ENCODE measurements at places on chromosomes 3 and 15.

GRCh38 chr3:192907784-192908183 is 9.9 kb downstream of the MB21D2 start:
- DNase-seq, result no peak

- no peak for DNase-seq
Observed at GRCh38 chr3:96300743-96301142, 513.7 kb upstream of the EPHA6 start.

- no peak for DNase-seq
Observed at GRCh38 chr15:77716632-77717332, 84.1 kb upstream of the LINGO1 start.

DNA sequence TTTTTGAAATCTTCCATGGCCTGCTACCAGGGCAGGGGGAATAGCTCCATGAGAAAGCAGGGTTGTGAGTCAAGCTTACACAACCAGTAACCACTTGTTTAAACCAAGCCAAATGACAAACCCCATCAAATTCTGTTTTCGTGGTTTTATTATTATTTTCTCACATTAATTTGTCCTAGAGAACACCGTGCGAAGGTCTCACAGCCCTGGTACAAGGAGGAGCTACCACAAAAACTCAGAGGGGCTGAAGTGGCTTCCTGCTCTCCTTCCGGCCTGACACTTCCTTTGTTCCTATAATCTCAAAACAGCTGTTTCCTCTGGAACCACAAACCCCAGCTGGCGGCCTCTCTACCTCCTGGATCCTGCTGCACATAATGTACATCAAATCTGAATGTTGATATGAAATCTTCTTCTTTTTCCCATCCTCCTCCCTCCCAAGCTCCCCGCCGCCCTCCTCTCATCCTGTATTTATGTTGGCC is 375.9 kb downstream of the MCTP2 start:
- DNase-seq, result no peak

DNA sequence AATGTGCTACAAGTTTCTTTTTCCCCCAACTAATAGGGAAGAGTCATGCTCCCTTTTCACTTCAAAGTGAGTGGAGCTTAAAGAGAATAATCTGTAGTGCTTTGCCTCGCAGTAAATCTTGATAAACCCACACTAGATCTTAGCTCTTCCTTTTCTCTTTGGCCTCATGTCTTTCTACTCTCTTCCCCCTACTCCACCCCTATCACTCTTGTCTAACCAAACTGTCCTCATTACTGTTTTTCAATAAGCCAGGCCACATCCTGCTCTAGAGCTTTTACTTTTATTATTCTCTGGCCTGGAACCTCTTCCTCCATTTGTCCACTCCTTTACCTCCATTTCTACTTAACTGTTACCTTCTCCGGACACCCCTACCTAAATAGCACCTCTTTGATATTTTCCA is 291.0 kb upstream of the SATB1 start:
- DNase-seq, result no peak

DNA sequence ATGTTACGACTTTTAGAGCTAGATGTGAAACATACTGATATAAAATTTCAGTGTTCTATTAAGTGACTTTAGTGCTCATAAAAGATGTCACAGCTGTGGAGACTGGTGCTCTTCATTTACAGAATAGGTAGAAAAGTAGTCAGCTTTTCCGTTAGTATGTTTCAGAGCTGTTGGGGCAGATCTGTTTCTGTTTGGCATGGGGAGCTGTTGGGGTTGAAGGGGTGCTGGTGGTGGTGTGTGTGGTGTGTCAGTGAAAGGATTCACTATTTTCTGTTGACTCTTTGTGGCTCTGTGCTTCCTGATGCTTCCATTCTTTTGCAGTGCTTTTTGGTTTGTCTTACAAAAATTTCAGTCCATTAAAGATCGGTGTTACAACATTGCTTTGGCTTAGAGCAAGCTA is 3.2 kb downstream of the UBE2E2 start:
- DNase-seq, result no peak

- DNase-seq, result no peak
Observed at GRCh38 chr3:79521221-79521848, 246.5 kb downstream of the ROBO1 start.

DNA sequence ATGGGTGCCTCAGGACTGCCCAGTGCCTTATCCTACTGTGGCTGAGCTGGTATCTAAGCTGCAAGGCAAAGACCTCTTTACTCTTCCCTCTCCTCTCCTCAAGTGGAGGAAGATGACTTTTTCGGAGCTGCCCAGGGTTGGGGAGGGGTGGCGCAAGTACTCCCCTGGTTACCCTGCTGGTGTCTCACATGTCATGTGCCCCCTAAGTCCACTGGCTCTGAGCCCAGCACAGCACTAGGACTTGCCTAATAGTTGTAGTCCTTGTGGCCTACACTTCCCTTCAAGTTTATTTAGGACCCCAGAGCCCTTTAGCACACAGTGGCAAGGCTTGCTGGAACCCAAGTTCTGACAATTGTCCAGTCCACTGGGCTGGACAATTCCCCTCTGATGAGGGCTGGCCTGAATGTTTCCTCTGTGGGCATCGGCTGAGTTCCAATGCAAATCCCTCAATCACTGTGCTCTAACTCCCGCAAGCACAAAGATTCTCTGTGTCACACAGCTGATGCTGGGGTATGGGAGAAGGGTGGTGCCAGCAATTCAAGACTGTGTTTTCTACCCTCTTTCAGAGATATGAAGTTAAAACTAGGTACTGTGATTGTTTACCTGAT is 60.4 kb downstream of the UQCC5 start:
- no peak for DNase-seq

DNA sequence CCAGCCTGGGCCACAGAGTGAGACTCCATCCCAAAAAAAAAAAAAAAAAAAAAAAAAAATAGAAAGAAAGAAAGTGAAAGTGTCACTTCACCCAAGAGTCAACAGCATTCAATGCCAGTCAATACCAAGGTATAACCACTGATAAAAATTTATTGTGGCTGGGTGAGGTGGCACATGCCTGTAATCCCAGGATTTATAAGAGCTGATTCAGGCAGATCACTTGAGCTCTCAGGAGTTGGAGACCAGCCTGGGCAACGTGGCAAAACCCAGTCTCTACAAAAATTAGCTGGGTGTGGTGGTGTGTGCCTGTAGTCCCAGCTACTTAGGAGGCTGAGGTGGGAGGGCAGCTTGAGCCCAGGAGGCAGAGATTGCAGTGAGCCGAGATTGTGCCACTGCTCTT is 46.5 kb upstream of the PIK3CB start:
- DNase-seq, result no peak

- DNase-seq, result no peak
Observed at GRCh38 chr3:183212096-183212495, 41.0 kb upstream of the B3GNT5 start.

GRCh38 chr3:78724859-78725258 is 1042.9 kb downstream of the ROBO1 start:
- no peak for DNase-seq

DNA sequence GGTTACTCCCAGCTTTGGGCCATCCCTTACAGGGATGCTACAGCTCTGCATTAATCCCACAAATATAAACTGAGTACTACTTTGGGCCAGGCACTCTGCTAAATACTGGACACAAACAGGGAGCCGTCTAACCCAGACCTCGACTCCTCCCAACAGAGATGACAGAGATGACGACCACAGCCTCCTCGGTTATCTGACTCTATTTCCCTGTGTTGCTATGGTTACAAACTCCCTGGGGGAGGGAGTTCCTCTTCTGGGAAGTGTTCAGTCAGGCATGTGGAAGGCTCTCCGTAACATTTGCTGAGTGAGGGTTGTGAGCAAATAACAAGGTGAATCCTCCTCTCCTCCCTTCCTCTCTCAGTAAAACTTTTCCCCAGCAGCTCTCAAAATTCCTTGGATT is 6.7 kb upstream of the CMTM7 start:
- no peak for DNase-seq

DNA sequence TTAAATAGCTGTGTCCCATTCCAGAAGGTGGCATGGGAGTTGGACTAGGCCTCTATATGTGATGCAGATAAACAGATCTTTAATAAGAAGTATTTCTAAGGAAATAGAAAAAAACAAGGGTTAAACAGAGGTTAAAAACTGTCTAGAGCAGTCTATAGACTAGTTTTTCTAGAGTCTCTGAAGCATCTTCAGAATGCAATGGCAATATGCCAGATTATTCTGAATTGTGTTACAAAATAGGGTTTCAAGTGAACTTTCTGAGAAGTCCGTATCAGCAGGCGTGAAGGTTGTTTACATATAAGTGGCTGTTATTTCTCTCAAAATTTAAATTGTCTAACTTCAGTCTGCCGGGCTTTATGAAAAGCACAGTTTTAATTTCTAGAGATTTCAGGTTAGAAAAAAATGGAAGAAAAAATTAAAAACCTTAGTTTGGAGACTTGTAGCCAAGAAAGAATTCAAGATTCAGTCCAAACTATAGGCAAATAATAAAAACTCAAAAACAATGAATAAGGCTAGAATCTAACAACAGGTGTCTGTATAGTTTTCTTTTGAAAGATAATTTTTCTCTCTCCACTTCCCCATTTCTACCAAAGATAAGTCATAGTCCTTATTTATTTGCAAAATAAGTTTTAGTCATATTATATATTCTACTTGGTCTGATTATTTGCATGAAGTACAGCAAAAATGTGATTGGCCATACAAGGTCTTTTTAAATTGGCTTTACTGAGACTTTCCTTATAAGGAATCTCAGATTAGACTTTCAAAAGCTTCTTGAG is 55.2 kb downstream of the OSTN start:
- no peak for DNase-seq

- no peak for DNase-seq
Observed at GRCh38 chr3:46932455-46933225, 43.9 kb downstream of the CCDC12 start.

GRCh38 chr15:73305331-73306211 is 63.2 kb downstream of the HCN4 start:
- DNase-seq, result no peak

GRCh38 chr3:99638167-99638948 is at the start of gene COL8A1:
Gene COL8A1, plus strand, starts transcription at chr3:99638594. Its CDS starts 152,089 bp downstream, at chr3:99790683.
- DNase-seq, result no peak

GRCh38 chr3:135034291-135034768 is 239.3 kb downstream of the EPHB1 start:
- DNase-seq, result no peak

DNA sequence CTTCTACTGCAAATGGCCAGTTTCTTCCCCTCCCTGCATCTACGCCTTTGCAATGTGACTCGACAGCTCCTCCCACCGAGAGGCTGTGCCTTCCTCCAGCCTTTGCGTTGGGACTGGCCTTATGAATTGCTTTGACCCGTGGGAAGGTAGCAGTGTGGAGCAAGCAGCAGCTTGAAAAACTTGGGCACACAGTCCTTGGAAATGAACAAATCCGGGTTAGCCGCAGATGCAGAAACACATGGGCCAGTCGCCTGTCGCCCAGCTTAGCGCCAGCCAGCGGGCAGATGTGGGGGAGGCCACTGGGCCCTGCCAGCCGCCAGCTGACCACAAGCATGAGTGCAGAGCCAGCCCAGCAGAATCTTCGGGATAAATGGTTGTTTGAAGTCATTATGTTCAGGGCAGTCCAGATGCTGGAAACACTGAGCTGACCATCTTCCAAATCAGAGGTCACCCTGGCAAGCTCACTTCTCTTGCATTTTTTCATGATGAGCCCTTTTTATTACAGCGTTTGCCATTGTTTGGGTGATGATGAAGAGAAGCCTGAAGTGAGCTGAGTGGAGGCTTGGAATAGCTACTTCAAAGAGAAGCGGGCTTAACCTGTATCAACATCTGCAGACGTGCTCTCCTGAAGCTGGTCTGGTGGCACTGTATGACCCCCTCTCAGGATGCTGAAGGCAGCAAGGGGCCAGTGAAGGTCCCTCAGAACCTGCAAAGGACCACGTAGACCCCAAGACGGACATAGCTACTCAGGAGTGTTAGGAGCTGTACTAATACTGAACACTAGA is 9.8 kb downstream of the SELENOS start:
- no peak for DNase-seq

GRCh38 chr3:37812499-37812896 is 49.2 kb upstream of the CTDSPL start:
- no peak for DNase-seq

DNA sequence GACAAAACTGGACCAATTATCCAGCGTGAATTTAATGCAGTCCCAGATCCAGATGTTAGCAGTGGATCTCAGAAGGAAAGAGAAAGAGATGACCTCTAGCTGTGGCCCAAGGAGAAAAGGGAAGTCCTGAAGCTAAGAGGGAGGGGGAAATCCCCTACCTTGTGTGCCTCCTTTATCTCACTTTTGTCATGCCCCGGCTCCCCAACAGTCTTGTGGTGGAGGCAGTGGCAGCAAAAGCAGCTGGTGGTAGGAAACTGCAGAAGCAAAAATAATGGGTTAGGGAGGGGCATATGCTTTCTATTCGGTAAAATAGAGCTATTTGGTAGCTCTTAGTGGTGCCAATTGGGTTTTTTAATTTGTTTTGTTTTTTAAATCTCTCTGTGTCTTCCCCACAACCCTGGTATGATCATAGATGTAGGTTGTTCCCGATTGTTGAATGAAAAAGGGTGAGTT is 56.5 kb downstream of the MCTP2 start:
- peak; percentile 5 for DNase-seq

GRCh38 chr3:25723802-25724201 is 59.1 kb upstream of the TOP2B start:
- DNase-seq, result no peak

DNA sequence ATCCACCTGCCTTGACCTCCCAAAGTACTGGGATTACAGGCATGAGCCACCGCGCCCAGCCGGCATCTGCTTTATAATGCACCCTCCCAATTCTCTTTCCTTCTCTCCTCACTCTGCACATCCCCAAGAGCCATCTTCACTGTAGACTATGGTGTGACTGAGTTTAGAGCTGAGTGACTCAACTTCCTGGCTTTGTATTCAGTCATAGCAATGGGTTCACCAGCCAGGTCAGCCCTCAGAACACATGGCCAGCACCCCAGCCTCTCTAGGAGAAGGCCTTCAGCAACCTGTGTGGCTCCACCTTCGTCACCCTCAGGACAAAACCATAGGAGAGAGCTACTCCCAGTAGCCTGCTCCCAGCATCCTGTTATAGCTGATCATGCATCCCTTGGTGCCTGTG is 33.0 kb downstream of the ARID3B start:
- no peak for DNase-seq

DNA sequence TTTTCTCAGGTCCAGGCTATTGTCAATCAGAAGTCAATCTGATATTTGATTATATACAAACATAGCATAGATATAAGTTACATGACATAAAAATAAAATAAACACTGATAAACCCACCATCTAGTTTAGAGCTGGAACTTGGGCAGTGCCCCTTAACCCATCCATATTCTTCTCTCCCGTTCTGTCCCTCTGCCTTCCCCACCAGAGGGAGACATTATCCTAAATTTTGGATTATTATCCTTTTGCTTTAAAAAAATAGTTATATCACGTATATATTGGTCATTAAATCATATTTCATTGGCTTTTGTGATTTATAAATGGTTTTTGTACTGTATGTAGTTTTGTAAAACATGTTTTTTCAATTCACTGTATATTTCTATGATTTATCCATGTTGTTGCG is 107.9 kb downstream of the GMPS start:
- no peak for DNase-seq

DNA sequence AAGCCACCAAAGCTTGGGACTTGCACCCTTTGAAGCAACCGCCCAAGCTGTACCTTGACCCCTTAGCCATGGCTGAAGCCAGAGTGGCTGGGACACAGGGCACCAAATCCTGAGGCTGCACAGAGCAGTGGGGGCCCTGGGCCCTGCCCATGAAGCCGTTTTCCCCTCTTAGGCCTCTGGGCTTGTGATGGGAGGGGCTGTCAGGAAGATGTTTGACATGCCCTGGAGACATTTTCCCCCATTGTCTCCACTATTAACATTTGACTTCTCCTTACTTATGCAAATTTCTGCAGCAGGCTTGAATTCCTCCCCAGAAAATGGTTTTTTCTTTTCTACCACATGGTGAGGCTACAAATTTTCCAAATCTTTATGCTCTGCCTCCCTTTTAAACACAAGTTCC is 522.2 kb downstream of the EDEM1 start:
- no peak for DNase-seq

GRCh38 chr3:126551121-126551838 is 7.5 kb downstream of the C3orf22 start:
- no peak for DNase-seq

Data from stimulated activated CD4-positive, alpha-beta T cell treated with anti-CD3 and anti-CD28 coated beads, Interleukin-4, amount 100 ng/mL, for 1 hour (primary cell).